B cell (primary cell): ENCODE measurements at places on chromosomes 12 and 14.
A peak's percentile ranks its signal among the peaks of the same experiment; 100 is the strongest.

GRCh38 chr14:67886191-67886590 is 66.6 kb downstream of the RAD51B start:
- DNase-seq = no peak

GRCh38 chr14:40981247-40981646 is 625.4 kb upstream of the LRFN5 start:
- no peak for DNase-seq

- DNase-seq = no peak
These were observed 11.8 kb upstream of the WSCD2 start for GRCh38 chr12:108117163-108117849.

- no peak for DNase-seq
These were observed 218.8 kb upstream of the RGS6 start for GRCh38 chr14:71713451-71713850.

DNA sequence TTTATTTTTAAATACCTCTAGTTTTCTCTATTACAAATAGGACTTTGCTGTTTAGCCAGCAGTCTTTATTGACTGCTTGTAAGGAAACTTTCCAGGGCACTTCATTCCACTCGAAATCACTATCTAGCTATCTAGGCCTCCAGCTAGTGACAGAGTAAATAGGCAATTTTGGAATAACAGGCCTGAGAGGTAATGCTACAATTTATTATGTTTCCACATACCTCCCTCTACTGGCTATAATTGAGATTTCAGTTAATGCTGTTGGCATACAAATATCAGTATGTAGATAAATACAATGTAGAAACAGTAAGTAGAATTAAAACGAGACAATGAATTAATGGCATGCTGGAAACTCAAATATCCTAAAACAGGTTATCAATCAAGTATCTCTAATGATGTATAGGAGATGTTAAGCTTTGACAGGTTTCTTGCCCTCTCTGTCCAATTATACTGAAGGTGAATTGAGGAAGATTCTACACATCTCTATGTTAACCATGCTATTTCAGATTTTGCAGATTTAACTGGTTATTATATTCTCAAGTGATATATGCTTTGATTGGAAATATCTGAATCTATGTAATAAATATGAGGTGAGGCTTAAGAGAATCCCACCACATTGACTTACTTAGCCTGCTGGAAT is 7.2 kb downstream of the DTD2 start:
- DNase-seq = peak; percentile 37

GRCh38 chr12:124527861-124528561 is 39.4 kb downstream of the NCOR2 start:
- no peak for DNase-seq

- no peak for DNase-seq
These were observed 384.6 kb downstream of the APAF1 start for GRCh38 chr12:99029511-99030271.

DNA sequence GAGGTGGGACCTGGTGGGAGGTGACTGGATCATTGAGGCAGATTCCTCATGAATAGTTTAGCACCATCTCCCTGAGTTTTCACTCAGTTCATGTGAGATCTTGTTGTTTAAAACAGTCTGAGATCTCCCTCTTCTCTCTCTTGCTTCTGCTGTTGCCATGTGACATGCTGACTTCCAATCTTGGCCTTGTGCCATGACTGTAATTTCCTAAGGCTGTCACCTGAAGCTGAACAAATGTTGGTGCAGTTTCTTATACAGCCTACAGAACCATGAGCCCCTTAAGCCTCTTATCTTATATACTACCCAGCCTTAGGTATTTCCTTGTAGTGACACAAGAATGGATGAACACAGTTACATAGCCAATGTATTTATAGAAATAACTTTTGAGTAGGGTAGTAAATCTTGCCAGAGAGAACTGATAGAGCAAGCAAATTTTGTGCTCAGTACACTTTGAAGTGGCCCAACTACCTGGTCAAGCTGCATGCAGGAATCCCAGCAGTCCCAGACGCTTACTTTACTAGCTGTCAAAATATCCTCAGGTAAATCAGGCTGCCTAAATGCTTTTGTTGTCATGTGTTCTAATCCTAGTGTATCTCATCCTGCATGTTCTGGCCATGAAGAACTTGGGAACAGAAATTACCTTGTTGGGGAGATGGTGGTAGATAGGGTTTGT is 445.6 kb upstream of the MIS18BP1 start:
- DNase-seq = no peak

DNA sequence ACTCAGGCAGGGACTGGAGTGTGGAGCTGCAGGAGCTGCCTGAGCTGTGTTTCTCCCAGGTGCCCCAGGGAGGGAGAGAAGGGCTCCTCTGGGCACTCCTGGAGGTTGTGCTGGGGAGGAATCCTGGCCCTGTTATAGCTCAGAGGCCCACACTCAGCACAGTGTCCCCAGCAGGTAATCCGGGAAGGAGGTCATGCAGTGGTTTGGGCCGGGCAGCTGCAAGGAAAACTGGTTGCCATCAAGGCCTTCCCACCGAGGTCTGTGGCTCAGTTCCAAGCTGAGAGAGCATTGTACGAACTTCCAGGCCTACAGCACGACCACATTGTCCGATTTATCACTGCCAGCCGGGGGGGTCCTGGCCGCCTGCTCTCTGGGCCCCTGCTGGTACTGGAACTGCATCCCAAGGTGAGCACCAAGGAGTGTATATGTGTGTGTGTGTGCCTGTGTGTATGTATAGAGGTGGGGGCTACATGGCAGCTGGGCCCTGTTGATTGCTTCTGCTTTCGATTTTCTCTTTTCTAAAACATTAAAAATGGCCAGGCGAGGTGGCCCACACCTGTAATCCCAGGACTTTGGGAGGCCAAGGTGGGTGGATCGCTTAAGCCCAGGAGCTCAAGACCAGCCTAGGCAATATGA is 2.0 kb downstream of the AMHR2 start:
- no peak for DNase-seq

GRCh38 chr14:103317976-103318580 is 16.0 kb upstream of the EIF5 start:
- DNase-seq = no peak

GRCh38 chr14:30691751-30692398 is 69.8 kb downstream of the SCFD1 start:
- no peak for DNase-seq

DNA sequence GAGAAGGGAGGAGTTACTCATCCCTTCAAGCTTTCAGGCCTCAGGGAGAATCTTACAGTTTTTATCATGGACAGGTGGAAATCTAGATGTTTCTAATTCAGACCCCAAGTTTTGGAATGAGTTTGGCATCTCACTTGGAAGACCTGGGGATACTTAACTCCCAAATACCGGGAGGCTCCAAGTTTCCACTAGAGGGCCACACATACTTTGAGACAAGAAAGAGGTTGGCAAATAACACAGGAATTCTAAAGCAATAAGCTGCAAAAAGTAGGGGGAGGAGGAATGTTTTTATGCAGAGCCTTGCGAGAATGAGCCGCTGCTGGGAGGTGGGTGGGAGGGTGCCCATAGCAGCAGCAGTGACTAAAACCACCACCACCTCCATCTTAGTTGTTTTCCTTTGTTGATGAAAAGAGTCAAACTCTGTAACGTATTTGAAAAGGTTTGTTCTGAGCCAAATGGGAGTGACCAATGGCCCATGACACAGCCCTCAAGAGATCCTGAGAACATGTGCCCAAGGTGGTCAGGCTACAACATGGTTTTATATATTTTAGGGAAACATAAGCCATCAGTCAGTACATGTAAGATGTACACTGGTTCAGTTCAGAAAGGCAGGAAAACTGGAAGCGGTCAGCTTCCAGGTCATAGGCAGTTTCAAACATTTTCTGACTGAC is 34.2 kb upstream of the RNASE1 start:
- DNase-seq = no peak

DNA sequence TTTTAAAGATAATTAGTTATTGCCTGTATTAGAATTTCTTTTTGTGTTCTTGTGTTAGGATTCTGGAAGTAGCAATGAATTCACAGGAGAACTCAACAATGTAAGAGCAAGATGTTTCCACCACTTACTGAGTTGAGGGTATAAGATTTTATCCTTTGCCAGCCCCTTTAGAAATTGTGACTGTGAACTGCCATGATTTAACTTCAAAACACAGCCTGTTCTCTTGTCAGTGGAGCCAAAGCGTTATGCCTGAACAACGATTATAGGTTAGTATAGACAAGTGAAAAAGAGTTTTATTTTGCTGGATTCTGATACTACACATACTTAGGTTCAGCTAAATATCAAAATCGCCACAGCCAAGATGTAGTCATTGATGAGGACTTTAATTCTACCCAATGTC is 101.6 kb downstream of the CRADD start:
- DNase-seq = no peak

- no peak for DNase-seq
These were observed 153.0 kb downstream of the PCNX1 start for GRCh38 chr14:71060274-71060673.

DNA sequence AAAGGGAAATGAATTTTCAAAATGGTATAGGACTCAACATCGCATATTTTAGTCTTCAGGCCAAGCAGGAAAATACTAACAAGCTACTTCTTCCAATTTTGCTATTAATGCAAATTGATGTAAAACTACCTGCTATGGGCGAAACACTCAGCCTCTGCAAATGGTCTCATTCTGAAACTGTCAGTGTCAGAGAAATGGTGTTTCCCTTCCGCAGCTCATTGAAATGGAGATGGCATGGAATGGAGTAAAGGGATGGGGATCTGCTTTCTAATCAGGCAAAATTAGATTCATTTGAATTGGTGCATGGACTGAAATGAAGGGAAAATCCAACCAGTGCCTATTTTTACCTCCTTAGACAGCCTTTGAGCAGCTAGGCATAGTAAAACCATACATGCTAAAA is 80.4 kb upstream of the EEA1 start:
- no peak for DNase-seq

DNA sequence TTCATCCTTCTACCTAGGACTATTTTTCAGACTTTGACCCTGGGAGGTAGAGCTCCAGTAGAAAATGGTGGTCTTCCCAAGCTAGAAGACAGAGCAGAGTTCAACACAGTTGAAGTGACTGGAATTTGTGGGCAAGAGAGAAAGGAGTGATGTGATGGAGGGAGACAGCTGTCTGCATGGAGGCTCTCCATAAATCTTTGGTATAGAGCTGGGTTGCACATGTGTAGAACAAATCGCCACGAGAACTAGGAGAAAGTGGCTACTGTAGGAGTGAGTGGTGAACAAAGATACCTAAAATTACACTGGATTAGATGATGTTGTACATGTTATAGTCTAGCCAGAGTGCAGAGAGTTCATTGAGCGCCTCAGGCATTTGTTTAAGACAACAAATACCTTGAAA is 14.5 kb downstream of the GPR135 start:
- no peak for DNase-seq

- no peak for DNase-seq
These were observed 24.5 kb downstream of the FIGNL2 start for GRCh38 chr12:51823875-51824565.

GRCh38 chr12:82326905-82327503 is 31.2 kb downstream of the CCDC59 start:
- DNase-seq = no peak

DNA sequence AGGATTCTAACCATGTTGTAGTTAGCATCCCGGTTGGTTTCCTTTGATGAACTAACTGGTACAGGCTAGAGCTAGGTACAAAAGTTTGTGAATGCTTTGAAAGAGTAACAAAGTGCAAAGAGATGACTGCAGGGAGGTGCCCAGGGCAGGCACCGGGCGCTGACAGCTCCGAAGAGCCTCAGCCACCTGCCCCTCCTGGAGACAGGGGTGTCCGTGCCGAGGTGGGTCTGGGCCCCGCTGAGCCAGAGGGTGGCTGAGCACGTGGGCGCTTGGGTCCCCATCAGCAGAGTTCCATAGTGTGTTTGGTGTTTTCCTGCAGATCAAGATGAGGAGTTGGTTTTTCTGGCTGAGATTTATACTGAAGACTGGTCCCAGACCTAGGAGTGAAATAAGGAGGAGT is 19.9 kb downstream of the PRKAB1 start:
- no peak for DNase-seq

DNA sequence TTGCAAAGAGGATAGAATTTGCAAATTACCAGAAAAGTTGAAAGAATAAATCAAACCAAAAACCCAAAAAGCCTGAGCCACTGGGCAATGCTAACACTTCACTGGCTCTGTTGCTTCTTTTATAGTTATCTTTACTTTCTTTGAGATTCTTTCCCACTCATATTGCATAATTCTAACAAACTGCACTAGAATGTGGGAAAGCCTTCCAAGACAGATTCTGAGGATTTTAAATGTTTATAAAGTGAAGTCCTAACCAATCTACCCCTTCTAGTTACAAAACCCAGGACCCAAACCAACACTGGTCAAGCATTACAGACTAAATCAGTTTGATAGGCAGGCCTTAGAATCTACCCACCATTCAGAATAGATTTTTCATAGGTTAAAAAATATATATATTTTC is 150.9 kb downstream of the MED13L start:
- DNase-seq = no peak

- DNase-seq = no peak
These were observed 12.8 kb downstream of the HOXC4 start for GRCh38 chr12:54066408-54066807.

DNA sequence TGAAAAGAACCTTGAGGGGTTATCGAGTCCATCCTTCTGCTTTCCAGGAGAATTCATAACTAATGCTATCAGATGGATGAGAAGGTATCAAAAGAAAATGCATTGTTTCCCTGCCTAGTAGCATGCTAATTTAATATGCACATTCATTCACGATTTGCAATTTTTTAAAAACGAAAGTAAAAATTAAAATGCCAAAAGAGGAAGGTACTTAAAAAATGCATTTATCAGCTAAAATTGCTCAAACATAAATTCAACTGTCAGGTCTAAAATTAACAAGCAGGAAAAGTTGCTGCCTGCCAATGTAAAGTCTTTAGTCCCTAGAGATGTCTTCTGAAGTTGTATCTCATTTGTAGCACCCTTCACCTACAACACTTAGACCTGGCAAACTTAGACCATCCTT is 7.9 kb downstream of the ATF7 start:
- DNase-seq = no peak
